ENCODE measurements at places on chromosomes 11 and 22.

GRCh38 chr11:69691463-69691862 is 12.4 kb downstream of the FGF19 start:
- H3K4me1 ChIP-seq, result no peaks in the 10 kb centered on the region
- no peak overlapping the region for H3K27ac ChIP-seq
- H3K36me3 ChIP-seq, result no peaks in the 10 kb centered on the region
- no peaks in the 10 kb centered on the region for H3K27me3 ChIP-seq
- peak; percentile 40 for DNase-seq

- H3K4me1 ChIP-seq, result no peaks in the 10 kb centered on the region
- H3K27ac ChIP-seq, result no peak overlapping the region
- H3K4me3 ChIP-seq, result no peak overlapping the region
These were observed 7.4 kb downstream of the ZP1 start for GRCh38 chr11:60874421-60875365.

- no peak for DNase-seq
- no peaks in the 10 kb centered on the region for H3K36me3 ChIP-seq
- H3K4me3 ChIP-seq, result no peak overlapping the region
- H3K27ac ChIP-seq, result no peak overlapping the region
These were observed 116.0 kb upstream of the DDI1 start for GRCh38 chr11:103920449-103920848.

- H3K36me3 ChIP-seq, result no peaks in the 10 kb centered on the region
- H3K4me3 ChIP-seq, result no peak overlapping the region
- no peak overlapping the region for H3K27ac ChIP-seq
These were observed 28.6 kb downstream of the RAB30 start for GRCh38 chr11:83042964-83043711.

DNA sequence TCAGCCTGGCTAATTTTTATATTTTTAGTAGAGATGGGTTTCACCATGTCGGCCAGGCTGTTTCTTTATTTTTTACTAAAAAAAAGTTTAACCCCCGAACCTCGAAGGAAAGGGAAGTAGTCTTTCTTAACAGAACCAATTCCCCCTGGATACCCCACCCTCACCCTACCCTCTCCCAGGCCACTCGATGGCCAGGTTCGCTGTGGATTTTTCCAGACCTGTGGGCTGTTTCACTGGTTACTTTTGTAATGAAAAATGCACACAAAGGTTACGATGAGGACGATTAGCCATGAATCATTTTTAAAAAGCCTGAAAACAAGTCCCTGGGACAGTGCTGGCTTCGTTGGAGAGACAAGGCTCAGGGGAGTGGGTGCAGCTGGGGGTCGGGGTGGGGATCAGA is 2.5 kb downstream of the TSPO start:
- no peaks in the 10 kb centered on the region for H3K36me3 ChIP-seq
- H3K4me3 ChIP-seq, result no peak overlapping the region
- H3K27ac ChIP-seq, result no peak overlapping the region
- no peaks in the 10 kb centered on the region for H3K4me1 ChIP-seq
- no peaks in the 10 kb centered on the region for H3K27me3 ChIP-seq

DNA sequence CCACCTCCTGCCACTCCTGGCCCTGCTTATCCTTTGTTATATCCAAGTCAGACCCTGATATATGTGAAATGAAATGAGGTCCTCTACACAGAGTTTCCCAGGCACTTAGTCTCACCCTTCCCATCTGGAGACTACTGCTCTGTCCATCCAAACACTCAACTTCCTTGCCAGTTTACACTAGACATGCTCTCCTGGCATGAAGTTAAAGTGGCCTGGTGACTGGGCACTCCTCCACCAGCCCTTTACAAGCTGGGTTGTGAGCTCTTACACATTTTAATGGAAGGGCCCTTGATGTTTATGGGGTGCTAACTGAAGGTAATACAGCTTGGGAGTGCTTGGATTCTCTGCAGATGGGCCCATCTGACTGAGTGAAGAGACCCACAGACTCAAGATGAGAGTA is 216.1 kb upstream of the NARS2 start:
- no peaks in the 10 kb centered on the region for H3K4me1 ChIP-seq
- no peaks in the 10 kb centered on the region for H3K36me3 ChIP-seq
- H3K4me3 ChIP-seq, result no peak overlapping the region
- DNase-seq, result no peak

DNA sequence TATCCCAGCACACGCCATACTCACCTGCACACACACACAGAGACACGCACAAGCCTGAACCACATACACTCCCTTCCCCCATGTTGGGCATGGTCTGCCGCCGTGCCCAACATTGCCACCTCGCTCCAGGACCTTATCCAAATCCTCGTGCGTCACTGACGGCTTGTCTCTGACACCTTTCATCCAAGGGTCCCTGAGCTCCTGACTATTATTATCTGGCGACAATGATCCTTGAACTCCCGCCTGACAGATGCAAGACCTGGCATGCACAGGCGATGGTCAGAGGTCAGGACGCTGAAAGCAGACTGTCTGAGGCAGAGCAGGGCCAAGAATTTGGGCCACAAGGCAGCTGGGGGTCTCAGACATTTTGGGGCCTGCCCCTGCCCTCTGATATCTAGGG is 4.2 kb downstream of the MB start:
- DNase-seq, result no peak
- no peak overlapping the region for H3K4me3 ChIP-seq
- H3K27ac ChIP-seq, result no peak overlapping the region
- H3K4me1 ChIP-seq, result no peaks in the 10 kb centered on the region

GRCh38 chr11:123405123-123405592 is 24.9 kb upstream of the GRAMD1B start:
- no peak overlapping the region for H3K4me3 ChIP-seq
- H3K4me1 ChIP-seq, result peaks cover 16% of the 10 kb centered on the region
- peak; percentile 82 for DNase-seq
- peaks cover 2% of the 10 kb centered on the region for H3K27me3 ChIP-seq
- no peaks in the 10 kb centered on the region for H3K36me3 ChIP-seq

GRCh38 chr11:78801161-78801884 is 226.7 kb upstream of the NARS2 start:
- DNase-seq, result peak; percentile 63
- no peak overlapping the region for H3K27ac ChIP-seq
- H3K36me3 ChIP-seq, result no peaks in the 10 kb centered on the region
- H3K4me1 ChIP-seq, result peaks cover 16% of the 10 kb centered on the region
- H3K4me3 ChIP-seq, result no peak overlapping the region
- H3K27me3 ChIP-seq, result no peaks in the 10 kb centered on the region

DNA sequence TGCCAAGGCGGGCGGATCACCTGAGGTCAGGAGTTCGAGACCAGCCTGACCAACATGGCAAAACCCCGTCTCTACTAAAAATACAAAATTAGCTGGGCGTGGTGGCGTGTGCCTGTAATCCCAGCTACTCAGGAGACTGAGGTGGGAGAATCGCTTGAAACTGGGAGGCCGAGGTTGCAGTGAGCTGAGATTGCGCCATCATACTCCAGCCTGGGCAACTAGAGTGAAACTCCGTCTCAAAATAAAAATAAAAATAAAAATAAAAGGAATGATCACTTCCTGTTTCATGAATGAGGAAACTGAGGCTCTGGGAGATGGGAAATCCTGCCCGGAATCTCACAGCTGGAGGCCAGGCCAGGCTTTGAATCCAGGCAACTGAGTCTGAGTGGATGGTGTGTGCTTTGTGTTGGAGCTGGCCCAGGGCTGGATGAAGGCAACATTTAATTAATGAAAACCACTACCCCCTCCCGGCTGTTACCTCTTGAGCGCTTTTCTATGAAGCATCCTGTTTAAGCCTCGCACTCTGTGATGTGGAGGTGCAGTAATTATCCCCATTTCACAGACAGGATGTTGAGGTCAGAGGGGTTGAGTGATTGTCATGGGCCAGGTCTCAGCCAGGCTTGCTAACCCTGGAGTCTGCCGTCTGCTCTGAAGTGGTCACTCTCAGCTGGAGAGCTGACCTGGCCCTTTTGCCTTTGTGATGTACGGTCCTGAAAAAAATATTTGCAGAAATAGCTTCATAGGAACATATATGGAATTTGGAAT is 27.8 kb downstream of the LRP5 start:
- no peak overlapping the region for H3K4me3 ChIP-seq
- H3K27me3 ChIP-seq, result no peaks in the 10 kb centered on the region
- no peak overlapping the region for H3K27ac ChIP-seq
- H3K36me3 ChIP-seq, result no peaks in the 10 kb centered on the region

GRCh38 chr22:30115705-30116104 is 35.4 kb downstream of the HORMAD2 start:
- no peak overlapping the region for H3K4me3 ChIP-seq
- no peaks in the 10 kb centered on the region for H3K4me1 ChIP-seq
- peak; percentile 3 for DNase-seq
- H3K36me3 ChIP-seq, result no peaks in the 10 kb centered on the region
- H3K27me3 ChIP-seq, result no peaks in the 10 kb centered on the region
- no peak overlapping the region for H3K27ac ChIP-seq

DNA sequence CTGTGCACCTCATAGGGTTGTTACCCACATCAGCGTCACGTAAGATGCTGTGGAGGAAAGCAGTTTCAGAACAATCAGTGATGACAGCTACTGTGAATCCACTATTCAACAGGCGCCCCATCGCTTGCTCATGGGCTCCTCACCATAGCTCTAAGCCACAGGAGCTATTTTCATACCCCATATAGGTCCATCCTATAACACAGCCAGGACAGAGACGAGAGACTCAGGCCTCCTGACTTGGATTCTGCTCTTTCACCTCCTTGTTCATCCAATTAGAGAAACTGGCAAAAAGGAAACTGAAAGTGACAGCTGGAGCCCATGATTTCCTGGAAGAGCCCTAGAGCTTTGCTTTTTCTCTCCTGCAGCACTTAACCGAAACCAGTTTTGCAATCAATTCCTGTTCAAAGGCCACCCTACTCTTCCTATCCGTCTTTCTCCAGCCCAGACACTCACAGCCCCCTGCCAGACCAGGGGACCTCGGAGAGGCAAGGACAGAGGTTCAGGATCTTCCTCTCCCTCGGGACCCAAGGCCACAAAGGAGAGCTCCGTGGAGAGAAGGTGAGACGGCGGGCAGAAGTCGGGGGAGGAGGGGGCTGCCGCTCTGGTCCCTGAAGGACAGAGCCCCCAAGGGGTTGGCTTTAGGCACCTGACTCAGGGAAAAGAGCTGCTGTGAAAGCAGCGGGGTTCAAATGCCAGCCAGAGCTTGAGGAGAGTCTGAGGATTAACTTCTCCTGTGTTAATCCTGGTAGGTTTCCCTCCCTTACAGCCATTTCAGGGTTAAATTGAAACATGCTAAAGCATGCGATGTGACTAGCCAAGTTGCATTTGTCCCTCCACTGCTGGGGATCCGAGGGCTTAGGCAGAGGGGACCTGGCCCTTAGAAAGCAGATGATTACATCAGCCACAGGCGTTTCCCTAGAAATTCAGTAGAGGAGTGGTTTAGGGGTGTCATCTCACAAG is at the start of gene APOL6:
Gene APOL6, plus strand, starts transcription at position 381 of the 960 bp plus-strand sequence. CDS start 7,980 bp downstream, outside the sequence.
- no peaks in the 10 kb centered on the region for H3K27me3 ChIP-seq
- DNase-seq, result no peak
- H3K36me3 ChIP-seq, result no peaks in the 10 kb centered on the region
- H3K4me1 ChIP-seq, result no peaks in the 10 kb centered on the region
- H3K4me3 ChIP-seq, result no peak within 1 kb of the TSS
- no peak within 1 kb of the TSS for H3K27ac ChIP-seq

DNA sequence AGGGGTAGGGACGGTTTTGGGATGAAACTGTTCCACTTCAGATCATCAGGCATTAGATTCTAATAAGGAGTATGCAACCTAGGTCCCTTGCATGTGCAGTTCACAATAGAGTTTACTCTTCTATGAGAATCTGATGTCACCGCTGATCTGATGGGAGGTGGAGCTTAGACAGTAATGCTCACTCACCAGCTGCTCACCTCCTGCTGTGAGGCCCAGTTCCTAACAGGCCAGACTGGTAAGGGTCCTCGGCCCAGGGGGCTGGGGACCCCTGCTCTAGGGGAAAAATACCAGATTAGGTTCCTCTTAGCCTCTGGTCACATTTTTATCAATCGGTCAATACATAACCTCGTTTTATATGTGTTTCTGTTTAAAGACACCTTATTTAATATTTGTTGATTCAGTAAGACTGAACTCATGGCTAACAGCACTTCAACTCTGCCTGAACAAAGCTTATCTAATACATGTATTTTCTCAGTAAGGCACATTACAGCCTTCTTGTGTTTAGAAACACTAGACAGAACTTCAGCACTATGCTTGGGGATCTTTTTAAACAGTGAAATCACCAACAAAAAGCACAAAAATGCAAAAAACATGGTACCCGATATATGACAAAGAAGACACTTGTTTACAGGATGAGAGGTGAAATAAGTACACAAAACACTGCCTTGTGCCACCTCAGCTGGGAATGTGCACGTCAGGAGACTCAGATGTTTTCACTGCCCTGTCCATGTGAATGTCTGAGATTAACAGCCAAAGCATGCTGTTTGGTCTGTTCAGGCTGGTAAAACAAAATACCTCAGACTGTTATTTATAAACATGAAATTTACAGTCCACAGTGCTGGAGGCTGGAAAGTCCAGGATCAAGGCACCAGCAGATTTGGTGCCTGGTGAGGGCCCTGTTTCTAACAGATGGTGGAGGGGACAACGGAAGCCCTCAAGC is 107.5 kb downstream of the USP35 start:
- no peak overlapping the region for H3K4me3 ChIP-seq
- DNase-seq, result no peak
- no peak overlapping the region for H3K27ac ChIP-seq

- no peak overlapping the region for H3K27ac ChIP-seq
- H3K27me3 ChIP-seq, result no peaks in the 10 kb centered on the region
- H3K4me1 ChIP-seq, result no peaks in the 10 kb centered on the region
- DNase-seq, result no peak
These were observed 39.1 kb downstream of the XRRA1 start for GRCh38 chr11:74909812-74910211.

- H3K36me3 ChIP-seq, result no peaks in the 10 kb centered on the region
- H3K27ac ChIP-seq, result no peak overlapping the region
- H3K27me3 ChIP-seq, result no peaks in the 10 kb centered on the region
- no peaks in the 10 kb centered on the region for H3K4me1 ChIP-seq
- H3K4me3 ChIP-seq, result no peak overlapping the region
- DNase-seq, result no peak
These were observed 238.2 kb downstream of the SOX6 start for GRCh38 chr11:16117989-16118756.

DNA sequence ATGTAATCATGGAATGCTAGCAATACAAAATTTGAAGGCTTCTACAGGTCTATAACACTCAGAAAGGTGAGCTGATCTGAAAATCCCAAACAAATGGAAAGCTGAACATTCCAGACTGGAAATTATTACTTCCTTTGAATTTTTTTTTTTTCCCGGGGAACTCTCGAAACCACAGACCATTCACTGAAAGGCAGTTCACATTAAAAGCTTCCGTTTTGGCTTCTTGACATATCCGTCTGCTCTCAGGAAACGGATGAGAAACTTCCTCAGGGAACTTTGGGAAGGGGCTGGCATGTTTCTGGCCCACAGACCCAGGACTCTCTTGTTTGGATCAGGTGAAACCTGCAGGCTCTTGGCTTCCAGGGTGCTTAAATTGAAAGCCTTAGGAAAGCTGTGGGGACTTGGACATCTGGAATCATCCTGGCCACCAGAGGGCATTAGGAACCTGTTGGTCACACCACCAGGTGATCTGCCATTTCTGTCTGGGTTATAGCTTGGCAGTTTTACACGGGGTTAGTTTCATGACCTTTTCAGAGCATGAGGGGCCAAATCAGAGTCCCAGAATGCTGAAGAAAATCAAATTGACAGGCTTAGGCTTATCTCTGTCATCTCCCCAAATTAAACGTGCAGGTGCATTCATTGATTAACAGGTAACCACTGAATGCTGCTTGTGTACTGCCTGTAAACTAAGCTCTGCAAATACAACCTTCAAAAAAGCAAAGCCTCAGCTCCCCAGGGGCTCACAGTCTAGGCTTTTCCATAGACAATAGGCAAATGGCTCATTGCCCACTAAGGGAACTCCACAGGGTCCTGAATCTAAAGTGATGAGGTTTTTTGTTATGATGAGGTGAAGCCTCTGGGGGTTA is 22.7 kb upstream of the GRAMD1B start:
- H3K27ac ChIP-seq, result no peak overlapping the region
- no peaks in the 10 kb centered on the region for H3K36me3 ChIP-seq
- DNase-seq, result peak; percentile 92
- H3K4me1 ChIP-seq, result peaks cover 16% of the 10 kb centered on the region
- peaks cover 2% of the 10 kb centered on the region for H3K27me3 ChIP-seq

Data from mesendoderm (in vitro differentiated cells).